ENCODE measurements at places on chromosomes 6 and 20. TPM values are rescaled to one million over a fixed set of nuclear protein-coding genes. Genes with fewer than 3 reads are reported as not detected.

The ZNF334 gene
- 2.8 TPM for total RNA-seq

The HAO1 gene
- total RNA-seq: not detected

The ZFAND3 gene
- total RNA-seq: 38.0 TPM

The ZNF391 gene
- total RNA-seq: 0.73 TPM

The SLC22A2 gene
- not detected for total RNA-seq

The CCM2L gene
- not detected for total RNA-seq

The KCNK16 gene
- not detected for total RNA-seq

The CCN2 gene
- 137 TPM for total RNA-seq

Measured in cardiac ventricle fibroblast (primary cell).